ENCODE measurements at places on chromosomes 1 and 21.

DNA sequence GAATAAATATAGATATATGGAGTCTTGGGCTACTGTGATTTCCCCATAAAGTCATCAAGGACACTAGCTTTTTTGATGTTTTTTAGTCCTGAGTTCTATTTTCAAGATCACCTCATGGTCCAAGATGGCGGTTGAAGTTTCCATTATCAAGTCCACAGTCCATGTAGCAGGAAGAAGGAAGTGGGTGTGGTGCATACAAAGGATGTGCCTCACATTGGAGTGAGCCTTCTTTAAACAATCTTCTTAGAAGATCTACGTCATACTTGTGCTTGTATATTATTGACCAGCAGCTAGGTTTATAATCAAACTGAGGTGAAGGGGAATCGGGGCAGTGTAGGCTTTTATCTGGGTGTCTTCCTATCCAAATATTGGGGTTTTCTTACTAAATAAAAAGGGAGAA, 93.4 kb downstream of the FGGY start:
- no peak for DNase-seq

DNA sequence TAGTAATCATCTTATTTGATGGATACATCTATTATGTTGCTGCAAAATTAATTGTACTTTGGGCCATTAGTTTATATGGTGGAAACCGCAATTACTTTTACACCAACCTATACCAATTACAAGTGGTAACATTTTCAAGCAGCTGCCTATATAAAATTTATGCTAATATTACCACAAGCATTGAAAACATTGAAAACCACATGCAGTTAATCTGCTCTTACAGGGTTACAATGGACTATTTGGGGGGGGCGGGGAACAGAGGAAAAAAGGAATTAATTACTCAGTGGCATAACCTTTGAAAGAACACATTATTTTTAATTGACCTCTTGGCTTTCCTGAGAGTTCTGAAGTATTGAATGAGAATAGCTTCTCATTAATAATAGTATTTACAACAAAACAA, 1793.2 kb downstream of the NCAM2 start:
- no peak for DNase-seq

GRCh38 chr1:183027791-183028190, 4.6 kb downstream of the LAMC1 start:
- DNase-seq = no peak

GRCh38 chr1:159699653-159700052, 14.7 kb downstream of the CRP start:
- DNase-seq = no peak

- DNase-seq = no peak
Observed at GRCh38 chr1:8142955-8143629, 117.0 kb upstream of the ERRFI1 start.

GRCh38 chr1:18114726-18115410, 7.3 kb downstream of the IGSF21 start:
- DNase-seq = no peak

DNA sequence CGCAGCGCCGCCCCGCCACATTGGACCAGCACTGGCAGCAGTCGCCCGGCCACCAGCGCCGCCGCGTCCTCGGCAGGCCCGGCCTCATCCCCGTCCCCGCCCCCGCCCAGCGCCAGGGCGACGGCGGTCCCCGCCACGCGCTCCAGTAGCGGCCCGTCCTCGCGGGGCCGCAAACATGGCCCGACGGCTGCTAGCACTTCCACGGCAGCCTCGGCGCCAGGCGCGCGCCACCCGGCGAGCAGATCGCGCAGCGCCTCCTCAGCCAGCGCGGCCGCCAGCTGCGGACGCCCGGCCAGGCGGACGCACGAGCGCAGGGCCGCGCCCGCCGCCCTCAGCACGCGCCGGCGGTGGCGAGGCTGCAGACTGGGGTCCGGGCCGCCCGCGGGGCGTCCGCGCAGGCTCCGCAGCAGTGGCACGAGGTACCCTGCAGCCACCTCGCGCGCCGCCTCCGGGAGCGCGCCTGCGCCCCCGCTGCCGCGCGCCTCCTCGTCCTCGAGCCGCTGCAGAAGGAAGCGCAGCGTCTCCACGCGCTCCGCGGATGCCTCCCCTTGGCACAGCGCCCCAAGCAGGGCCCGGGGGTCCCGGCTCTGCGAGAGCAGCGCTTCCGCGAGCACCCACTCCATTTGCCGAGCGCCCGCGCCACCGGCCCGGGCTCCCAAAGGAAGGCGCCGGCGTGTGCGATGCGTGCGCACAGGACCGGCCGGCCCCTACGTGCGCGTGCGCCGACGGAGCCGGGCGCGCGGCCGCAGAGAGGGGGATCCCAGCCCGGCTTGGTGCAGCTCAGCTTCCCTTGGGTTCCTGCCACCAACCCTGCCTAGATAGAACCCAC, at the start of gene TARBP1:
Gene TARBP1 (minus strand): TSS at position 699 of the 829 bp plus-strand sequence. CDS start 76 bp downstream, at position 623.
- DNase-seq = peak; percentile 80

- no peak for DNase-seq
Observed at GRCh38 chr1:4963251-4963650, 308.8 kb downstream of the AJAP1 start.

DNA sequence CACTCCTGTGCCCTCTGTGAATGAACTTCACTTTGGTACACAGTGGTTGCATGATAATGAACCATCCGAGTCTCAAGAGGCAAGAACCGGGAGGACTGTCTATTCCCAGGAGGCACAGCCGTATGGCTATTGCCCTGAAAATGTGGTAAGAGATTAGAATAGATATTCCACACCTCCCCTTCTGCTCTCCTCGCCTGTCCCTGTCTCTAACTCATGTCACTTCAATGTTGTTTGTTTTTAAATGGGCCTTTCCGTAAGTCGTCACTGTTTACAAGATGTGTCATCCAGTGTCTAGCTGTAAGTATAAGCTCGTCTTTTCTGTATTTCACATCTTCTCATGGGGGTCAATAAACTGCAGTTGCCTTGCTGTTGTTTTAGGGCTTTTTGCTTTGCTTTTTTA, 122.2 kb downstream of the PATJ start:
- no peak for DNase-seq

Data from activated T-cell treated with anti-CD3 and anti-CD28 coated beads, Interleukin-2, amount 50 U/mL, for 72 hours (primary cell).